ENCODE measurements at places on chromosomes 12 and 14. TPM values are rescaled to one million over a fixed set of nuclear protein-coding genes. Genes with fewer than 3 reads are reported as not detected.

GRCh38 chr14:24816011-24816928 lies 182.3 kb upstream of the GZMB start:
- H3K27me3 ChIP-seq = peaks cover 16% of the 10 kb centered on the region
- H3K4me1 ChIP-seq = no peaks in the 10 kb centered on the region
- H3K4me3 ChIP-seq = no peak overlapping the region
- no peak for DNase-seq
- no peak overlapping the region for H3K27ac ChIP-seq

DNA sequence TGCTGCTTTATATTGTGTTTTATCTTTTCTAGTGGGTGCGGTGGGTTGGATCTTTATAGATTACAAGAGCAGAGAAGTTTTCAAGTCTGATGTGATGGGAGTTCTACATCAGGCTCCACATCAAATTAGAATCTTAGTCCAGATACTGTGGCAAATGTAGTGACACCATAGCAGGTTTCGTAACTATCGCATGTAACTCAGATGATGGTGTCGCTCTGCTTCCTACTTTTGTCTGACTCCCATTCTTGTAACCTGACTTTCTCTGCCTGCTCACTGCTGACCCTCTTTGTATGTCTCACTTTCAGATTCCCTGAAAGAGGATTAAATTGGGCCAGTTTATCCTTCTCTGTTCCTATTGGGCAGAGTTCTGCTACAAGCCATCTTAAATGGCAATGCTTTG lies 22.8 kb upstream of the FBXO34 start:
- H3K27ac ChIP-seq = no peak overlapping the region
- H3K27me3 ChIP-seq = peaks cover 15% of the 10 kb centered on the region
- H3K4me3 ChIP-seq = no peak overlapping the region
- no peak for DNase-seq

SPTB gene
- 0.10 TPM for total RNA-seq

GPR65 gene
- 23.7 TPM for total RNA-seq

DUSP6 gene
- 170 TPM for total RNA-seq

- H3K27me3 ChIP-seq = no peaks in the 10 kb centered on the region
- no peaks in the 10 kb centered on the region for H3K4me1 ChIP-seq
- H3K36me3 ChIP-seq = no peaks in the 10 kb centered on the region
- no peak for DNase-seq
- H3K4me3 ChIP-seq = no peak overlapping the region
- no peak overlapping the region for H3K27ac ChIP-seq
These were observed 256.0 kb downstream of the PPFIA2 start for GRCh38 chr12:81502912-81503695.
